ENCODE measurements at places on chromosomes 11 and 22.

DNA sequence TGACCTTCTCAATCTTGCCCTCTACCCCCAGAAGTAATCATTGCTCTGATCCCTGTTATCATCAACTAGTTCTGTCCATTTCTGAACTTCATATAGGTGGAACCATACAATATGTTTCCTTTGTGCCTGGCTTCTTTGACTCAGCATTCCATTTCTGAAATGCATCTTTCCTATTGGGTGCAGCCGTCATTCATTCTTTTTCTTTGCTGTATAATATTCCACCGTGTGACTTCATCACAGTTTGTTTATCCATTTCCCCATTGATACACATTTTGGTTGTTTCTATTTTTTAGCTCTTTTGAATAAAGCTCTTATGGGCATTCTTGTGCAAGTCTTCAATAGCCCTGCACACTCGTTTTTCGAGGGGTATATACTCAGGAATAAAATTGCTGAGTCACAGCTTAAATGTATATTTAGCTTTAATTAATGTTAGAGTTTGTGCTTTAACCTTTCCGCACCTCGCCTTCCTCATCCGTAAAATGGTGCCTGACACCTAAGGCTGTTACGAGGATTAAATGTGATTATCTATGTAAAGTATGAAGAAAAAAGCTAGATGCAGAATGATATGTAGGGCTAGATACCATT, 491.6 kb downstream of the MIAT start:
- DNase-seq, result no peak

- no peak for DNase-seq
Observed at GRCh38 chr11:27456140-27456794, 16.3 kb downstream of the LGR4 start.

- no peak for DNase-seq
Observed at GRCh38 chr22:49215840-49216239, 611.8 kb downstream of the BRD1 start.

DNA sequence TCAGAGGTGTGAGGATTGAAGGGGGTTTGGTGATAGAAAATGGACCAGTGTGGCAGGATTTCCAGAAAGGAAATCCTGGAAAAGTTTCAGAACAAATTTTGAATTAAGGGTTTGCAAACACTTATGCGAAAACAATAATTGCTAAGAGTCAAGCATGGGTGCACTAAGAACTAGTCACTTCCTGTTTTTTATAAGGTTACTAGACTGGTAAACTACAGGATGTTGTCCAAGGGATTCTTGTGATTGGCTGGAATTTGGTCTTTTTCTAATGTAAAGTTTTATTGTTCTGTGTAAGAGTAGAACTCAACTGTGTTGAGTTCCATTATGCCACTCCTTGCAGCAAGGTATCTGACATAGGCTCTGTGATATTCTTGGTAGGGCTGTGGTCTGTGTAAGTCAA, 54.1 kb downstream of the LIF start:
- DNase-seq, result no peak

DNA sequence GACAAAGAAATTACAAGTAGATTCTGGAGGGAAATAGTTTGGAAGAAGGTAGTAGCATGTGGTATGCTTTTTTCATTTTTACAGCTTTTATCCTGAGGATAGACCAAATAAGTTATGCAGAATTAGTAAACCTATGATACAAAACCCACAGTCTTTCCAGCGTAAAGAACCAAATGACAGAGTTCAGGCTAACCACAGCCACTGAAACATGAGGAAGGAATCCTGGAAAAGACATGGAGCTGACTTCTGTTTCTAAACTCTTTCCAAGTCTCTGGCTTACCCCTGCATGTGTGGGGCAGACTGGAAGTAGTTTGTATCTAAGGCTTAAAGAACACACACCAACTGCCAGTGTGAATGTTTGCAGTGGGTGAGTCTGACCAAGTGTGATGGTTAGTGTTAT, 258.4 kb upstream of the TENM4 start:
- DNase-seq, result no peak

GRCh38 chr22:27903805-27904473, 15.1 kb downstream of the PITPNB start:
- no peak for DNase-seq

Data from stimulated activated CD8-positive, alpha-beta memory T cell treated with anti-CD3 and anti-CD28 coated beads, Interleukin-2, amount 100 ng/mL, for 48 hours (primary cell).